T-helper 17 cell (primary cell): ENCODE measurements at places on chromosomes 12 and 14. TPM values are rescaled to one million over a fixed set of nuclear protein-coding genes. Genes with fewer than 3 reads are reported as not detected.

GRCh38 chr14:79016828-79017505, 846.8 kb downstream of the NRXN3 start:
- DNase-seq: no peak

- DNase-seq: peak; percentile 34
Observed at GRCh38 chr14:63840981-63841380, 11.8 kb upstream of the SYNE2 start.

DNA sequence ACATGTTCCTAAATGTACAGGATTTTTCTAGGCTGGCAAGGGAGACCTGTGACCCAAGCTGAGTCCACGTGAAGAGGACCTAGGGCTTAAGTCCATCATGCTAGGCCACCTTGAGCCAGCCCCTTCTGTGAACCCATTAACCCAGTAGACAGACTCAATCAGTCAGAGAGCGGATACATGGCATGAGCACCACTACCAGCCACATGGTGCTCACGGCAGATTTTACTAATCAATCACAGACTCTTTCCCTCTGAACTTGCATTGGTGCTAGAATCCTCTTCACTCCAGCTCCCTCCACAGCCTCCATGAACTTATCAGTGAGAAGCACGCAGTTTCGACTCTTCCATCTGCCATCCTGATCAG, 9.0 kb downstream of the PHETA1 start:
- DNase-seq: no peak

DNA sequence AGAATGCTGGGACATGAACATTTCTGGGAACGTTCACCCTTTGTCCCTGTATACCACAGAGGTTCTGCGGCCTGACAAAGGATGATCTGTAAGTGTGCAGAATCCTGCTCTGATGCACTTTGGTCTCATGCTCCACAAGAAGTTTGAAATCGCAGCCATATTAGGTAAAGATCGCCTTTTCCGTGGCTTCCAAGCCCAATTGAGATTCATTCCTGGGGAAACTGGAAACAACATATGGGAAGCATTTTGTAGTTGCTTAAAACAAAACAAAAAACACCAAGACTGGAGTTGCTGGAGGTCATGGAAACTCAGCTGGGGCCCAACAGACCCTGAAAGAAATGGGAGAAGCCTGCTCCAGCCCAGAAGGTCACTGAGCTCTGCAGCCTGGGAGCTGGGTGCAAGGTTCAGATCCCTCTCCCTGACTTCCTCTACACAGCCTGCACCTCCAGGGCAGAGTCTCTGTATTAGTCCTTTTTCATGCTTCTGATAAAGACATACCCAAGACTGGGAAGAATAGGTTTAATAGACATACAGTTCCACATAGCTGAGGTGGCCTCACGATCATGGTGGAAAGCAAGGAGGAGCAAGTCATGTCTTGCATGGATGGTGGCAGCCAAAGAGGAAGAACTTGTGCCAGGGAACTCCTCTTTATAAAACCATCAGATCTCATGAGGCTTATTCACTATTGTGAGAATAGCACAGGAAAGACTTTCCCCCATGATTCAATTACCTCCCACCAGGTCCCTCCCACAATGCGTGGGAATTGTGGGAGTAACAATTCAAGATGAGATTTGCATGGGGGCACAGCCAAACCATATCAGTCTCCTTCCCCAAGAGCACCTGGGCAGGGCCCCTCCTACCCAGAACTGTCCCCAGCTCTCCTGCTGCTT, 60.8 kb upstream of the CHGA start:
- DNase-seq: no peak

DNA sequence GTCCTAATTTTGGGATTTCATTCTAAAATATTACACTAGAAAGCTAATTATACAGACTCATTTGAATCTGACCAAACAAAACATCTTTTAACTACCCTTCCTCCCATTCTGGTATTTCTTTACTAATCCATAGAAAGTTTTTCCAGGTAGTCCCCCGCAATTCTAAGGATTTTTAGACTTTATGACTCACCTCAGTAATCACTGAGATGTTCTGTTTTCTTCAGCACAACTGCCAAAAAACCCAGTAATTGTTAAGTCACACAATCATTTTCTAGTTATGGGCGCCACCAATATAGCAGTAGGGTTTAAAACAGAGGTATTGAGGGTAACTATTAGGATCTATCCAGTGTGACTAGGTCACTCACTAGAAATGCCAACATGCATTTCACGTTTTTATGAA, 1.6 kb upstream of the ARID4A start:
- no peak for DNase-seq

GRCh38 chr12:46546634-46547273, 174.2 kb upstream of the SLC38A2 start:
- no peak for DNase-seq

- no peak for DNase-seq
Observed at GRCh38 chr14:45070215-45070614, 13.7 kb upstream of the PRPF39 start.

GRCh38 chr12:51341251-51342007, 5.0 kb downstream of the CELA1 start:
- DNase-seq: peak; percentile 60

DNA sequence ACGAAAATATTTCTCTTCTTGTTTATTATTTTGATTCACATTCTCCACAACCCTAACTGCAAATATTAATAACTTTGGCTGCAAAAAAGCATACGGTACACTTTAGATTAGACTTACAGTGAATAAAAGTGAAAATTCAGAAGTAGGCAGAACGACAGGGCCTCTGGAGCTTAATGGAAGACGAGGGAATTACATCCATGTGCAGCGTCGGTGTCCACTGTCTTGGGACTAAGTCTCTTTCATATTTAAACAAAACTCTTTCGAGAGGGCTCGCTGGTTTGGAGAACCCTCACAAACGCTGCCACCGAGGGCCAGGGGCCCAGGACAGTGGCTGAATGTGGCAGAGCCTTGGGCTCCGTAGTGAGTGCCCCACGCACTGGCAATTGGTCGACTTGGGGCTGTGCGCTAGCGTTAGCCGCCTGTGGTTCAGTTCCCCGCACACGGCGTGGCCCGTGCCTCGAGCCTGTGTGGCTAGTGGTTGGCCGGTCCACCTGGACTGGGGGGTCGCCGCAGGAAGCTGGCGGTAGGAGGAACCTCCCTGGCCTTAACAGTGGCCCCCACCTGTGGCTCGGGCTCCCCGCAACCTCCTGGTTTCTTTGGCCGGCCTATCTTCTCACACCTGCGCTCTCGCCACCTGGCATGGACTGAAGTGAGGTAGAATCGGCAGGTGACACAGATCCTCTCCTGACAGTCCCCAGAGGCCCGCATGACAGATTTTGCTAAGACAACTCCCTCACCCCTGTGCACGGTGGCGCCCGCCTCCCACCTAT, 739 bp upstream of the PAX9 start:
- no peak for DNase-seq

DNA sequence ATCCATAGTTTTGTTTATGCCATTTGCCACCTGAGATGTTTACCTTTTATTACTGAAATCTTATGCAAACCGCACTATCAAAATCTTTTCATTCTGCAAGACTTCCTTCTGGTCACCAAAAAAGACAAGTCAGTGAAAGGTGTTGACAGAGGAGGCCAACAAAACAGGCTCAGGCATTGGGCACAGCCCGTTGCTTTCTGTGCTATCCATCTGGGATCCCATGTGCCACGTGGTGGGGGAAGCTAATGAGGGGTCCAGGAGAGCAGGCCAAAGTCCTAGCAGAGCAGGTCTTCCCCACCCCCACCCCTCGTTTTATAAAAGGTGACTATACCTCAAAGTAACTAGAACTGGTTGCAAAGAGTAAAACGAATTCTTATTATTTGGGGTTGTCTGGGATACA, 1.2 kb downstream of the ALDH1L2 start:
- DNase-seq: no peak

DNA sequence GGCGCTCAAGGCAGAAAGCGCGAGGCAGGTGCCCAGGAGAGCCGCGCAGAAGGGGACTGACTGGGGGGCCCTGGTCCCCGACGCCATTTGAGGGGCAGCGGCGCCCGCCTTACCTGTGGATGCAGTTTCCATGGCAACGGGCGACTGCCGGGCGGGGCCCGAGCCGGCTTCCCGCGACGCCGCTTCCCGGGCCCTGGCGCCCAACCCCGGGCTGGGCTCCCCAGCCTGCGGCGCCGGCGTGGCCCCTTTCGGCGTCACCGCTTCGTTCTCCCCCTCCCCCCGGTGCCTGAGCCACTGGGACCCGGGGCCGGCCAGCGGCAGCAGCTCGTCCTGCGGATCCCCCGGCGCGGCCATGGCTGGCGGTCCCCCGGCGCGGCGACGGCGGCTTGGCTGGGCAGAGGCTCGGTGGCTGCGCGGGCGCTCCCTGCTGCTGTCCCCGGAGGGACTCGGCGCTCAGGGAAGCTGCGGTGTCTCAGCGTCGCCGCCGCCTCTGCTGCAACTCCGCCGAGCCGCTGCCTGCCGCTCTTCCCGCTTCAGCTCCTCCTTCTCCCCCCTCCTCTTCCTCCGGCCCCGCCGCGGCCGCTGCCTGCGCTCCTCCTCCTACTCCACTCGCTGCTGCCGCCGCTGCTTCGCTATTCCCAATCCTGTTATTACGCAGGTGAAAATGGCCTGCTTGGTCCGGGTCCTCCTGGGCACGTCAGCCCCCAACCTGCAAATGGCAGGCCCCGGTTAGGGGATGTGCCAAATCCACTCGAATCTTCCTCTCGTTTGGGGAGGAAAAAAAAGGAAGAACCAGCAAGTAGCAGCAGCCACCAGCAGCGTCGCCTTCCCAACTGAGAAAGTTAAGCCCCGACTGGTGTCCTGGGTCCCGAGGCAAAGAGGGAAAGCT, at the start of gene RTN1:
Gene RTN1, minus strand, starts transcription at position 500 of the 889 bp plus-strand sequence. Its CDS starts 146 bp downstream, at position 354.
- no peak for DNase-seq

GRCh38 chr14:41423503-41423902, 183.2 kb upstream of the LRFN5 start:
- no peak for DNase-seq

GRCh38 chr12:122022393-122023338, 982 bp downstream of the BCL7A start:
- DNase-seq: no peak

LRR1 gene
- total RNA-seq: 7.4 TPM

TBX3 gene
- total RNA-seq: 0.10 TPM
